GM12878 (cell line): ENCODE measurements at places on chromosomes 2 and 18. TPM values are rescaled to one million over a fixed set of nuclear protein-coding genes. Genes with fewer than 3 reads are reported as not detected.

DNA sequence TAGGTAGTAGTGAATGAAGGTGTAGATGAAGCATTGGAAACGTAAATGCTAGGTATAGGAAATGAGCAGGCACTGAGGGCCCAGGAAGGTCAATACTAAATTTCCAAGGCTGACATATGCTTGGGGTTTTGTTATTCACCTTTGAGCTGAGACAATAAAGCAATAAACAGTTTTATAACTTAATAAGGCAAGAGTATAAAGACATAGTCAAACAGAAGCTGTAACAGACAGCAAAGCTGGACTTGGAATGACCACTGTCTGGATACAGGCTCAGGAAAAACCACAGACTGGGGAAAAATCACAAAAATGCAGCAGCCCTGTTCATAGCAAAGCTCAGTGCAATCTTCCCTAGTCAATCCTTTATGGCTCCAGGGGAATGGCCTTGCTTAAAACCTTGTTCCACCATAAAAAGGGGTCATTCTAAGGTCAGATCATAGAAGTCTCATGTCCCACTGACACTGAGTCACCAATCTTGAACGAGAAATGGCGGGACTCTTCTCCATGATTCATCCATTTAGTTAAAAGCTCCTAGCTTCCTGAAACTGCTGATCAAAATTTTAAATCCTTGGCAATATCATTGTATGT lies 493.3 kb downstream of the CMPK2 start:
- DNase-seq, result no peak

GRCh38 chr2:120749506-120750431 lies 14.1 kb downstream of the GLI2 start:
- DNase-seq, result no peak

- DNase-seq, result no peak
Observed at GRCh38 chr2:224973112-224974016, 68.9 kb downstream of the DOCK10 start.

- DNase-seq, result no peak
Observed at GRCh38 chr2:162100579-162100978, 26.6 kb upstream of the DPP4 start.

DNA sequence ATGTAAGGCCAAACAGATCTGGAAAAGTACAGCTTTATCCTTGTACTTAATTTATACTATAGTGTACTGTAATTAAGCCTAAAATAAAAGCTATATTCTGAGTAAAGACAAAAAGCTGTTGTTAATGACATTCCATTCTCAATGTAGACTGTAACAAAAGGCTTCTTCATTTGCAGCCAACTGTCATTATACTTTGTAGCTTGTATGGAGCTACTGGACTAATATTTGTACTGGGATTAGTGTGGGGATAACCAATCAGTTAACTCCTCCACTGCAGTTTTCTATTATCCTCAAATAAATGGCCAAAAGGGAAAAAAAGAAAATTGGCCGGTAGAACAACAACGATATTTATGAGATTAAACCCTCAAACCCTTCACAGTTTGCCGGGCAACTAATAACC lies 66.5 kb downstream of the STK39 start:
- no peak for DNase-seq

DNA sequence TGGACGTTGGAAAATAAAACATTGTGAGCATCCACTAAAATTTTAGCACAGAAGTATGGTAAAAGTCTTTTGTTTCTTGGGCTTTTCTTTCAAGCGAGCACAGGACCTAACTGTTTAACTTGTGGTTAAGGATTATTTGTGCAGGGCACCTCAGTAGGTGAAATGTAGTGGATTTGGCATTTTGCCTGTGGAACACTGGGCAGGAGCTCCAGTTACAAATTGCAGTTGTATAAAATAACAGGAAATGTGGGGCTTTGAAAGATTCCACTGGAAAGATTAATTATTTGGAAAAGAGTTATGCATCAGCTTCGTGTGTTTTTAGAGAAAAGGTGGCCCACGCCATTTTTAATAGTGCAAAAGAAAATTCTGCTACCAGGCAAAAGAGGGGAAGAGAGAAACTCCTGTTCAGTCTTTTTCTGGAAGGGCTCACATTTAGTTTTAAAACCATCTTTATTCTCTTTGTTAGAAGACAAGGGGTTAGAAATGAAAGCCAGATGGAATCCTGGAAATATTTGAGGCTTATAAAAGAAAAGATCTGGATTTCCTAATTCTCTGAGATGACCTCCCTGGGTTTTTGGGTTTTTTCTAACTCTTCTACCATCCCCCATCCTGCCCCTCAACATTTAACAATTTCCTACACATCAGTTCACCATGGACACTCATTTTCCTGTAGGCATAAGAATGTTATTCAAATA lies 144.3 kb upstream of the SERTAD2 start:
- no peak for DNase-seq

- DNase-seq, result no peak
Observed at GRCh38 chr2:20933714-20934113, 110.2 kb downstream of the APOB start.

- no peak for DNase-seq
Observed at GRCh38 chr2:98502556-98503335, 58.1 kb downstream of the INPP4A start.

DNA sequence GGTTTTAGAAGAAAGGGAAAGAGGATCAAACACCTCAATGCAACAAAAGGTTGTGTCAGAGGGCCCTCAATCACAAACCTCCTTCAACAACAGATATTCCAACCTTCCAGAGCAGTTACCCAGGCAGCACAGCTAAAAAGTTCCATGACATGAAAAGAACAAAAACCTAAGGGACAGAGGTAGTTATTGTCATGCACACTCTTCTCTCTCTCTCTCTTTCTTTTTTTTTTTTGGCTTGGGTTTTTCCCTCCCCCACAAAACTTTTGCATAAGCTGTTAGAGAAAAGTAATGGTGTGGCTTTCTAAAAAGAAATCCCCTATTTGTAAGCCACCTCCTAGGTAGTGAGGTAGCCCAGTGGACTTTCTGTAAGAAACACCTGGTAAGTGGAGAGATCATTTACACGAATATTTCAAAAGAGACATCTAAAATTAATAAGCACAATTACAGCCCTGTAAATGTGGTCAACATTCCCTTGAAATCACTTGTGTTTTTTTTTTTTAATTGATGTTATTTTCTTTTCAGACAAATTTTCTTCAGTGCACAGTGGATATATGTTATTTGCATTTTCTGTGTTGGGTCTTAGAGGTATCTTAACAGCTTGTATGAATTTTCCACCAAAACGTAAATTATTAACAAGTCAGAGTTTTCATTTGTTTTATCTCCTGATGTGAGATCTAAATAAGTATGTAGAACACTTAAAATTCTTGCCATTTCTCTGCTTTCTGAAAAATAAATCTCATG lies 48.4 kb downstream of the ZEB2 start:
- DNase-seq, result peak; percentile 19

- no peak for DNase-seq
Observed at GRCh38 chr2:64396551-64396950, 57.4 kb upstream of the LGALSL start.

- DNase-seq, result no peak
Observed at GRCh38 chr2:47509250-47509649, 106.3 kb downstream of the MSH2 start.

GRCh38 chr2:188693111-188693510 lies 281.1 kb upstream of the COL3A1 start:
- no peak for DNase-seq

- no peak for DNase-seq
Observed at GRCh38 chr18:49214706-49215105, 245.7 kb downstream of the DYM start.

DNA sequence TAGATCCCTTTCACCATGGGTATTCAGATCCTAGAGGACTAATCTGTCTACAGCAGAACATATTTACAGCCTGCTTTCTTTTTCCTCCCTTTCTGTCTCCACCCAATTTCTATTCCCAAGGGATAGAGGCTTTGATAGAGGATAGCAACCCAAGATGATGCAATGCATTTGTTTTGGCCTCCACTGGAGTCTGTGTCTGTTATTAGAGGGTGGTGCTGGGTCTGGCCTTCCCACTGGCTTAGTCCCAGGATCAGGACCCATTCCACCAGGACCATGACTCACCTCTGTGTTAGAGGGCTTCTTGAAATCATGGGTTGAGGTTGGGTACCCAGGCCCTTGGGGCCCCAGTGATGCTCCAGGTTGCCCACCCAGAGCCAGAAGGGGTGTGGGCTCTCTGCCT lies 239.7 kb upstream of the TNP1 start:
- DNase-seq, result no peak

DNA sequence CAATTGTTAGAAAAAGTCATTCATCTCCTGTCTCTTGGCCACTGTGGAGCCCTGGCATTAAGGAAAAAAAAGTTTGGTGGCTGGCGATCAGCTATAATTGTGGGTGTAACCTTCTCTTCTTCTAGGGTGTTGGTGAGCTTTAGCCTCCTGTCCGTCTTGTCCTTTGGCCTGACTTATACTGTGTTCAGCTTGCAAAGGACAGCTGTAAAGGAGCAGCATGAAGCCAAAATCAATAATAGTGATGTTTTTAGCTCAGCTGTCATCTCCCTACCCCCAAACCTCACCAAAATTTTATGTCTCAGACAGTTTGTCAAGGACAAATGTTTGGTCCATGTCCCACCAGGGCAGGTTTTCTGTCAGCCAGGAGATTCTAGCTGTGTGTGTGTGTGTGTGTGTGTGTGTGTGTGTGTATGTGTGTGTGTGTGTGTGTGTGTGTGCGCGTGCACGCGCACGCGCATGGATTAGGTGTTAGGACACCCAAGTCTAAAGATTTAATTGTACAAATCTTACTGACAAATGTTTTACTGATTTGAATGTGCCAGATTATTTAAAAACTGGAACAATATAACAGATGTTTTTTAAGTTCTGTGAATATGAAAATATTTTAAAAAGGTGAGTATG lies 109.2 kb downstream of the PTPRM start:
- DNase-seq, result no peak

DNA sequence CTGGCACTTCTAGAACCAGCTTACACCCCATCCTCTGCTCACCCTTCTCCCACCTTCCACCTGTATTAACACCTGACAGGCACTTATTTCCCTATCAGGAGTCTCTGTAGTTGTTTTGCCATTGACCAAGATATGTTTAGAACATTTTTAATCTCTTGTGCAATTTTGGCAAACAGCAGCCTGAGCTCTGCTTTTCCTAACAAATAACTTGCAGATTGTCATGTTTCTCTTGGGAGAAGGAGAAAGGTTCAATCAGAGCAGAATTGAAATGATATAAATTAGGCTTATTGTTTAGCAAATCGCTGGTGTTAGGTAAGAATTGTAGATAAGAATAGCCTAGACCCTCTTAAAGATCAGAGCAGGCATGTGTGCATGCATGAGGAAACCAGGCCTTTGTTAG lies 225.5 kb downstream of the PARD3B start:
- no peak for DNase-seq

DNA sequence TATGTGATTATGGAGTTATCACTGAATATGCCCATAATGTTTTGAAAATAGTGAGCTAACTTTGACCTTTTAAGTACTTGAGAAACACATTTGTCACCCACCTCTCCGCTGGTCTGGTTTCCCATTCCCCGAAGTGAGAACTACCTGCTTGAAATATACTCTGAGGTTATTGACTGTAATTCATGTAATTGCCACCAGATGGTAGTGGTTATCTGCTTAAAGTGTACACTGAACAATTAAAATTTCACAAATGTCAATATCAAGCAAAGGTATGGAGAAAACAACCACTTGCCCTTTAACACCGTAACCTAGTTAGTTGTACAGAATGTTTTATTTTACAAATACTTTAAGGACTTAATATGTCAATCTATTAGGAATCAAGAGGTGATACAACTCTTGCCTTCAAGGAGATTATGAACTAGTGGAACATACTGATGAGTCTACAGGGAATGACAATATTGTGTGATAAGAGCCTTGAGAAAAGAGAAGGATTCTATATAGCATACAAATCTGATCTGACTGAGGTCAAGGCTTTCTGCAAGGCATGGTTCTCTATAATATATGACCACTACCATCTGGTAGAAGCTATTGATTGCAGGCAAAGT lies 316.8 kb upstream of the KCNH7 start:
- DNase-seq, result peak; percentile 3

- no peak for DNase-seq
Observed at GRCh38 chr2:54570321-54570855, 114.3 kb downstream of the SPTBN1 start.

DNA sequence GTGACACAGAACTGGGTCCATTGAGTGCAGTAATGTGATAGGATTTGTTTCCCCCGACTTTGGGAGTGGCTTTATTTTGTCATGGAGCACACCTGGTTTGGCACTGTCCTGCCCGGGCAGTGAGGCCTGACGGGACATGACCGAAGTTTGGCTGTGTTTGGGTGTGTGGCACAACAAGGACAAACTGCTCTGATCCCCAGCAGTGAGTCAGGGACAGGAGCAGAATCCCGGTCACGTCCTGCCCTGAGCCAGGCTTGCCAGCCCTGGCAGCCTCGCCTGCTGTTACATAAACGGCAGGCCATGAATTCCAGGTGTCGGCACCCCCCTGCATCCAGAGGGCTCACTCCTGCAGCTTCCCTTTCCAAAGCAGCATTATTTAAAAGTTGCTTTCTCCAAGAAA lies 45.7 kb downstream of the IMPA2 start:
- no peak for DNase-seq

DNA sequence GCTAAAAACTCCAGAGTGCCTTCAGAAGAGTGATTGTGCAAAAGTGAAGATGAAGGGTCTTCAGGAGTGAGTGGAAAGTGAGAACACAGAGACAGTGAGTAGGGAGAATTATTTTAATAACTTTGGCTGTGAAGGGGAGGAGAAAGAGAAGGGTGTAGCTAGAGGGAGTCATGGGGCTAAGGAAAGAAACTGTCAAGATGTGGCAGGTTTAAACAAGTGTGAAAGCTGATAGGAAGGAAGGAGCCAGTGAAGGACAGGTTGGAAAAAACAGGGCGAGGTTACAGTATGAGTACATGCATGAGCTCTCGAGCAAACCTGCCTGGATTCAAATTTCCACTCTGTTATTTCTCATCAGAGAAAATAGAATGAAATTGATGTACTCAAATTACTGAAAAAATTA lies 17.8 kb downstream of the IL1F10 start:
- no peak for DNase-seq

DNA sequence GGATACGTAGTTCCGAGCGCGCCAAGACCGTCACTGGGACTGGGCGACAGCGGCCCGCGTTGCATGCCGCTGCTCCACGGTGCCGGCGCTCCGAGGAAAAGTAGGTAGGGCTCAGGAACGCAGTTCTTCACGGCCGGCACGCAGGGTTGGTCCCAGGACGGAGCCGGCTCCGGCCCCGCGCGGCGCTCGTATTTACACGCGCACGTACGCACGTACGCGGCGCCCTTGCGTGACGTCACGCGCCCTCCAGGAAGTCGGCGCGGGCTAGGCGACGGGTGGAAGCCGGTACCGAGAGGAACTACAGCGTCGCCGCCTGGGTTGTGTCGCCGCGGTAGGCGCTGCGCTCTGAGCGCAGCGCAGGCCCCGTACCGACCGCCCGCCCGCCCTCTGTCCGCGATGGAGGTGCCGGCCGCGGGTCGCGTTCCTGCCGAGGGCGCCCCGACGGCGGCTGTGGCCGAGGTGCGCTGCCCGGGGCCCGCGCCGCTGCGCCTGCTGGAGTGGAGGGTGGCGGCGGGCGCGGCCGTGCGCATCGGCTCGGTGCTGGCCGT lies at the start of gene CTDP1:
CTDP1 (plus strand) TSS at position 252 of the 548 bp plus-strand sequence; CDS start at position 397, 145 bp downstream.
- no peak for DNase-seq

GRCh38 chr18:48216639-48217257 lies 192.4 kb downstream of the ZBTB7C start:
- DNase-seq, result no peak

The CTAGE1 gene
- total RNA-seq, result not detected in 2 replicates

The IGFBP5 gene
- 1.8 and 2.8 TPM in 2 replicates for total RNA-seq

The EFEMP1 gene
- total RNA-seq, result 0.24 and 0.33 TPM in 2 replicates

The SIX3 gene
- total RNA-seq, result 0.21 and 0.26 TPM in 2 replicates

The CFAP65 gene
- not detected in 2 replicates for total RNA-seq

The SERPINB5 gene
- total RNA-seq, result not detected in 2 replicates

The C1GALT1C1L gene
- not detected in 2 replicates for total RNA-seq

The MAL gene
- 1.2 and 1.8 TPM in 2 replicates for total RNA-seq

The TUBB8B gene
- not detected in 2 replicates for total RNA-seq

The FKBP1B gene
- 0.33 TPM in 1 of 2 replicates, not detected in the other for total RNA-seq
